Brain pericyte (primary cell): ENCODE measurements at places on chromosomes 2 and 18.

GRCh38 chr2:51697095-51697494 lies 665.2 kb upstream of the NRXN1 start:
- no peak for DNase-seq

- no peak for DNase-seq
Observed at GRCh38 chr2:180591947-180592346, 388.5 kb upstream of the UBE2E3 start.

GRCh38 chr2:35920061-35920460 lies 435.5 kb upstream of the CRIM1 start:
- DNase-seq: no peak

DNA sequence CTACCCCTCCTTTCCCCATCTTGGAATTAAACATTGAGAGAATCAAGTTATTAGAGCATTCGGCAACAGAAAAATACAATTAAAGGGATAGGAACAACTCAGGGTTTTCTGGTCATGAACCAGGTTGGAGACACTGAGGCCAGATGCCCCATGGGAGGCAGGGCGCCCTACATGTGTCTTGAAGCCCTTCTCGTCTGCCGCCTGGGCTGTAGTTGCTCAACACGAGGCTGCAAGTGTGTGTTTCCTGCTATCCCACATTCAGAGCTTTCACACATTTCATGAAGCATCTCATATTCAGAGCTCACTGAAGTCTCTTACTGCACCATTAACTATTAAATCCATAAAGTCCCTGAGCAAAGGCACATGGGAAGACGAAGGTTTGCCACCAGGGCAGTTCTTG lies 28.8 kb downstream of the TTC39C start:
- DNase-seq: no peak

DNA sequence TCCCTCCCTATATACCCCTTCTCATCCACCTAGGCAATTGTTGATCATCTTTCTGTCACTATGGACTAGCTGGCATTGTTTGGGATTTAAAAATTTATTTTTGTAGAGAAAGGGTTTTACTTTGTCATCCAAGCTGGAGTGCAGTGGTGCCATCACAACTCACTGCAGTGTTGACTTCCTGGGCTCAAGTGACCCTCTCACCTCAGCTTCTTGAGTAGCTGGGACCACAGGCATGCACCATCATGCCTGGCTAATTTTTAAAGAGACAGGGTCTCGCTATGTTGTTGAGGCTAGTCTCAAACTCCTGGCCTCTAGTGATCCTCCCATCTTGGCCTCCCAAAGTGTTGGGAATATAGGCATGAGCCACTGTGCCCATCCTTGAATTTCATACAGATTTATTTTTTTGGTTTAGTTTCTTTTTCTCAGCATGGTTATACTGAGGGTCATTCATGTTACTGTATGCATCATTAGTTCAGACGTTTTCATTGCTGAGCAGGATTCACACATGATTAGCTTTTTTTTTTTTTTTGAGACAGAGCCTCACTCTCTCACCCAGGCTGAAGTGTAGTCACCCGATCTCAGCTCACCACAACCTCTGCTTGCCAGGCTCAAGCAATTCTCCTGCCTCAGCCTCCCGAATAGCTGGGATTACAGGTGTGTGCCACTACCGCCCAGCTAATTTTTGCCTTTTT lies 8.6 kb upstream of the PCARE start:
- no peak for DNase-seq

- DNase-seq: no peak
Observed at GRCh38 chr2:86491088-86491487, 49.9 kb downstream of the KDM3A start.

DNA sequence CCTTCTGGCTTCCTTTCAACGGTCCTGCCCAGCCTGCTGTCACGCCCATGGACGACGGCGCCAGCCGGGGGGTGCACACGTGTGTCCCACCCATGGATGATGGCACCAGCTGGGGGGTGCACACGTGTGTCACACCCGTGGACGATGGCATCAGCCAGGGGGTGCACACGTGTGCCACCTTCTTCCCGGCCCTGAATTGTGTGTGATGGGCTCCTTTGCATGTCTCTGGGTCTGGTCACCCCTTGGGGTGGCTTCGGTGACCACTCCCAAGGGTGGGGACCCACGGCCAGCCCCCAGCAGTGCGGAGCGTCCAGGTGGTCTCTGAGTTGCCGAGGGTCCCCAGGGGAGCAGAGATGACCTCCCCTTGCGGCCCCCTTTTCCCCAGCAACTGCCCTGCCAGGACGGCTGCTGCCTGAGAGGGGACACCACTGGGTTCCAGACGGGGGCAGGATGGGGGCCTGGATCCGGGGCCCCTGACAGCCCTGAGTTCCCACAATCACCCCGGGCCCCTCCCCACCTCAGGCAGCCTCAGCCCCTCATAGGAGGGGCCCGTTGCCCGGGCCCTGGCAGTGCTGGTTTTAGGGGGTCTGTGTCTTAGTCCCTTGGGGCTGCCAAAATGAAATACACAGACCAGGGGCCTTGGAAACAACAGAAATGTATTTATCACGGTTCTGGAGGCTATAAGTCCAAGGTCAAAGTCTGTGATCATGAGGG lies 9.4 kb downstream of the NEU4 start:
- no peak for DNase-seq

DNA sequence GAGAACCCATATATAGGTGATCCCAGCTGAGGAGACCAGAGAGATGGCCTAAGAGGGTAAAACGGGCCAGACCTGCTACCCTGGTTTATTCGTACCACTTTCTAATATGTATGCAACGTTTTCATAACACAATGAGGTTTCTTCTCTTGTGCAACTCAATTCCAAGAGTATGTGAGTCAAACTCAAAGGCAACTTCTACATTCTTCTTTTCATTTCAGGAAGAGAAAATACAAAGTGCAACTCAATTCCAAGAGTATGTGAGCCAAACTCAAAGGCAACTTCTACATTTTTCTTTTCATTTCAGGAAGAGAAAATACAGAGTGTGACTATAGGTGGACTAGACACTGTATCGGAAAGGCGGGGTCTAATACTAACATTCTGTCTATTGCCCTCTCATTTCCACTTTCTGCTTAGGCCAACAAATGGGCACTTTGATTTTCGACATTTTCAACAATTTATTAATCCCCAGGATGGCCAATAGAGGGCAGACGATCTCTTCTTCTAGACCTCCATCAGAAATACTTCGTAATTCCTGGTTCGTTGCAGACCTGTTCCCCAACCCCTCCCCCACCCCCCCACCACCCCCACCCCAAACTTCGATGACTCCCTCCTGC lies 3.7 kb upstream of the CRIM1 start:
- no peak for DNase-seq

DNA sequence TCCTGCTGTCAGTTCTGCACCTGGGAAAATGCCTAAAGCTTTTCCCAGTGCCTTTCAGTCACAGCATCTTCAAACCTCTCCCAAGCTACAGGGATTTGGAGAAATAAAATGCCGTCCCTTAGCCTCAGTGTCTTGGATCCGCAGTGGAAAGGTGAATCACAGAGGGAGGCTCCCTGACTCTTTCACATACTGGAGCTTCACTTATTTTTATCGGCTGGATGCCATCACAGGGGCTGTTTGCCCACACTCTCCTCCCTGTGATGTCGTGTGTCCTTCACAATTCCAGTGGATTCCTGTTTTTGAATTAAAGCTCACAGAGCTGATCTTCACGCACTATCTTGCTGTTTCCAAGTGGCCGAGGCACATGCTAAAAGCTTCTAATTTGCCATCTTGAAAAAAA lies 1303.1 kb upstream of the DDX18 start:
- no peak for DNase-seq

DNA sequence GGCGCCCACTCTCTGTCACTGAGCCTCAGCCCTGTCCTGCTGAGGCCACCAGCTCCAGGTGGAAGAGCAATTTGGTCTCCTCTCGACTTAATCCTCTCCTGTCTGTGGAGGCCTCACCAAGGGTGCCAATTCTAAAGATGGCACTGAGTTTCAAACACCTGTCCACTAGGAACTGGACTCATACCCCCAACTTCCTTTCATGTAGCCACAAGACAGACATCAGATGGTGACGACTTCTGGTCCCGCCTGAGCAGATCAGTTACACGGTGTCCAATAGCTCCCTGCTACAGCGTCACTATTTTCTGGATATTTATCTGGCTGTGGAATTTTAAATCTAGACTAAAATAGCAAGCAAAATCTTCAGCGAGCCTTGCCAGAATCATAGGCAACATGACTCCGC lies 24.5 kb upstream of the SP5 start:
- DNase-seq: no peak

DNA sequence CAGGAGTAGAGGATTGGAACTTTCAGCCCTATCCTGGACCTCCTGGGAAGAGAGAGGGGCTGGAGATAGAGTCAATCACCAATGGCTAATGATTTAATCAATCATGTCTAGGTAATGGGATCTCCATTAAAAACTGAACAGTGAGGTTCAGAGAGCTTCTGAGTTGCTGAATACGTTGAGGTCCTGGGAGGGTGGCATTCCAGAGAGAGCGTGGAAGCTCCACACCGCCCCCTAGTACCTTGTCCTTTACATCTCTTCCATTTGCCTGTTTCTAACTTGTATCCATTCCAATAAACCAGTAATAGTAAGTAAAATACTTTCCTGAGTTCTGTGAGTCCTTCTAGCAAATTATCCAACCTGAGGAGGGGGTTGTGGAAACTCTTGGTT lies 101.7 kb downstream of the B3GNT2 start:
- DNase-seq: no peak

DNA sequence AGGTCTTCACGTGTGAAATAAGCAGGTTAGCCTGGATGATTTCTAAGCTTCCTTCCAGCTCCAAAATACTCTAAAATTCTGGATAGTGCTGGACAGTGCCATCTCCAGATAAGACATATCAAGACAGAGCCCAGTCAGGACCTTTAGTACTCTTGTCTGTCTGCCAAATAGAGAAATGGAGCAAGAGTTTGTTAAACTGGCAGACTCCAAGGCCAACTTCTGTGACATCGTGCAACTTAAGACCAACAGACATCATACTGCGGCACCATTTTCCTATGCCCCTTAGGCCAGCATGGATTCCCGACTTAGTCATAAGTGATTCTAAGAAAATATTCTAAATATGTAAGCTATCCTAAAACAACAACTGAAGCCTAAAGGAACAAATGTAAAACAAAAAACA lies 118.6 kb downstream of the RBMS1 start:
- DNase-seq: no peak

DNA sequence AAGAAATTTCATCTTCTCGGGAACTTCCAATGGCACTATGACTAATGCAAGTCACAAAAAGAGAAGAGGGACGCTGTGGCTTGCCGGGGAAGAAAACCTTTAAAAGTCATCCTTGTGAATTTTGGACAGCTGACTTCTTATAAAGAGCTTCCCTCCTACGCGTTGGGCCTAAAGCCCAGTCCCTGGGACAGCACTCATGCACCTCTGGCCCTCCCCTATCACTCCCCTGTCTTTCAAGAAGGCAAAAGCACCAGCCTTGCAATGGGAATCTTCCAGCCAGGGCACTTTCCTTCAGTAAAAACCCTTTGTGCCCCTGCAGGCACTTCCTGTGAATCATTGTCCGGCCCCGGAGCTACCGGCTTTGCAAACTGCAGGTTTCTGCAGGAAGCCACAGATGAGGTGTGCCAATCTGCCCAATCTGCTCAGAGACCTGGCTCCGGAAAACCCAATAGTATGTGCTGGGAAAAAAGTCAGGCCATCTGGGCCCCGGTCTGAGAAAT lies 7.1 kb downstream of the MREG start:
- DNase-seq: no peak

DNA sequence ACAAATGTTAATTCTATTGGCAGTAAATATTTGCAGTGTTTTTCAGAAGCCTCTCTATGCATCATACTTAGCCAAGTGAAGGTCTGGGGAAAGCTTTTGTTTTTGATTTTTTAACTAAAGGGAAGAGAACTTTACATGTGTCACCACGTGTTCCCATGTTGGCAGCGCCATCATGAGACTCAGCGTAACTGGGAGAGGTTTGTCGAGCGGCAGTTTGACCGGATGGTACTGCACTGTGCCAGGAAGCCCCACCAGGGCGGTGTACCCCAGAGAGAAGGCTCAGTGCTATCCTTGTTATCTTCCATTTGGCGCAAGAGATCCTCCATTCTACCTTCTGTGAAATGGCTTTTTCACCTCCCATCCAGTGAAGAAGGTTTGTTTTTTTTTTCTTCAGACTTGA lies 38.5 kb downstream of the KIF5C start:
- no peak for DNase-seq

DNA sequence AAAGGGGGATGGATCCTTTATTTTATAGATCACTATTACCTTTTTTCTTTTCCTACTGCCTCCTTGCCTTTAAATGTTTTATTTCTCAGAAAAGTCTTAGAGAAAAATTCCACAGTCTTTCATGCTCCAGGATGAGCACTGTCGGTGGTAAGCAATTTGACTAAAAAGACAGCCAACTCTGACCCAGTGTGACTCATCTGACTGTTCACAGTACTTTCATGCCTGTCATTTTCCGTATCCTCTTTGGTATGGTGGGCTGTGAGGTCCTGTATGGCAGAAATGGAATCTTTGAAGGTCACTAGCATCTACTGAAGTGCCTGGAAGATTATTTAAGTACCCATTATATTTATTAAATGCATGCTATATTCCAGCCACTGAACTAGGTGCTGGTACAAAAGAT lies 2.1 kb upstream of the RFTN2 start:
- DNase-seq: no peak

DNA sequence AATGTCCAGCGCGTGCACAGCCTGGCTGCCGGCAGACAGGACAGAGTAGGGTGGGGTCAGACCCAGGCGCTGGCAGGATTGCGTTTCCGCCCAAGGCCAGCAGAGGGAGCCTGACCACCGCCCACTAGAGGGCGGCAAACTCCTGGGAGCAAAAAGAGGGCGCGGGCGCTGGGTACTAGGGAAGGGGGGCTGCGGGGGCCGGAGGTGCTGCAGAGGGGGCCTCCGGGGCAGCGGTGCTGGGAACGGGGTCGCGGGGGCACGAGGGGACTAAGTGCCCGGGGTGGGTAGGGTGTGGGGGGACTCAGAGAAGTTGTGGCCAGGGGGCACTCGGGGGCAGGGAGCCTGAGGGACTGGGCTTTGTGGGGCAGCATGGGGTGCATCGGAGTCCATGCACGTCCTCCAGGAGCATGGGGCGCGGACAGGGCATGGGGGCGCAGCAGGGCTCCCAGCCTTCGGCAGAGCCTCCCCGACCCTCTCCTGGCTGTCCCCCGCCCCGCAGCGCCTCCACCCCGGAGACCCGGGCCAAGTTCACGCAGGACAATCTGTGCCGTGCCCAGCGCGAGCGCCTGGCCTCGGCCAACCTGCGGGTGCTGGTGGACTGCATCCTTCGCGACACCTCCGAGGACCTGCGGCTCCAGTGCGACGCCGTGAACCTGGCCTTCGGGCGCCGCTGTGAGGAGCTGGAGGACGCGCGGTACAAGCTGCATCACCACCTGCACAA lies 3.2 kb downstream of the TEKT4 start:
- no peak for DNase-seq
